ENCODE measurements at places on chromosomes 1 and 21. TPM values are rescaled to one million over a fixed set of nuclear protein-coding genes. Genes with fewer than 3 reads are reported as not detected.

- peak; percentile 1 for DNase-seq
These were observed 779 bp downstream of the THEM5 start for GRCh38 chr1:151852733-151853132.

- no peak for DNase-seq
These were observed 11.6 kb downstream of the ERG start for GRCh38 chr21:38486706-38487105.

GRCh38 chr1:1397839-1398523, 1.2 kb downstream of the CCNL2 start:
- peak; percentile 53 for DNase-seq

DNA sequence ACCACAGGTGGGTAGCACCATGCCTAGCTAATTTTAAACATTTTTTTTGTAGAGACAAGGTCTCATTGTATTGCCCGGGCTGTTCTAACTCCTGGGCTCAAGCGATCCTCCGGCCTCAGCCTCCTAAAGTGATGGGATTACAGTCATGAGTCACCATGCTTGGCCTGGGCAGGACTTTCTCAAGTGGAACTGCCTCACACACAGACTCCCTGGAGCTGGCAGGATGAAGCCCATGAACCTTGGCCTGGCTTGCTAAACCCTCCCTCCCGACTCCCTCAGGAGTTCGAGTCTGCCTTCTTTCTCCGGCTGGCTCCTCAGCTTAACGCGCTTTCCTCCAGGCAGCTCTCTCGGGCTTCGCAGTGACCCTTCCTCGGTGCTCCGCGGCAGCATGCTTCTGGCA, 7.7 kb upstream of the ECE1 start:
- peak; percentile 86 for DNase-seq

GRCh38 chr1:101161619-101162018, 75.2 kb upstream of the S1PR1 start:
- DNase-seq: no peak

- no peak for DNase-seq
These were observed 326.4 kb downstream of the NTNG1 start for GRCh38 chr1:107467286-107467685.

DNA sequence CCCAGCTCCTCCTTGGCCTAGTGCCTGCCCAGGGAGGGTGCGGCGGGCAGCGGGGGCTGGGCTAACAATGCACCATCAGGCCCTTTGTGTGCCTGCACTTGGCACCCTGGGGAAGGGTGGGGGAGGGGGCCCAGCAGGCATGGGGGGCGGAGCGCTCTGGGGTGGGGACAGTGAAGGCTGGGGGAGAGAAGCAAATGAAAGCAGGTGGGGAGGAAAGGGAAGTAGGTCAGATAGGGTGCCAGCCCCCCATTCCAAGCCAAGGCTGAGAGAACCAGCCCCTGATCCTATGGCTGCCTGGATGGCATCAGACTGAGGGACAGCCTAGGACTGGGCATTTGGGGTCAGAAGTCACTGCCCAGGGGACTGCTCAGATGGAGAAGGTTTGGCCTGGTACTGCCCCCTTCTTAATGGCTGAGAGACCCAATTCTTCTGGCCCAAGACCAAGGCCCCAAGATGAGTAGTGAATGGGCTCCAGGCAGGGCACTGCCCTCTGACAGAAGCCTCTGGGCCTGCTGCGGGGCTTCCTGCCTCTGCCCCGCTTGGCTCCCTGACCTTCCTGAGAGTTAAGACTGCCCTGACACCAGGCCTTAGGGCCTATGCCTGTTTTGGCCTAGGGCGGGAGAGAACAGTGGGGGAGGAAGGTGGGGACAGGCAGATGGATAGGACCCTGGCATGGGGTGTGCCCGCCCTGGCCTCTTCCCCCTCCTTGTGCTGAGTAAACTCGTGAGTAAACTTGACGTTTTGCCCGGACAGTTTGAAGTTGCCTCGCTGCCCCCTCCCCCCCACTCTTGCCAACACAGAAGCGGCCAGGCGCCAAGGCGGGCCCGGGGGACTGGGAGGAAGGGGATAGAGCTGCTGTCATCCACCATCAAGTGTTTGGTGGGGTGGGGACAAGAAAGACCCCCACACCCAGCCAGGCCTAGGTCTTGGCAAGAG, 2.7 kb downstream of the ZBTB7B start:
- DNase-seq: peak; percentile 87

- DNase-seq: peak; percentile 40
These were observed 144.4 kb upstream of the ZNF644 start for GRCh38 chr1:91166106-91166712.

- peak; percentile 83 for DNase-seq
These were observed 797 bp downstream of the CC2D1B start for GRCh38 chr1:52365071-52365745.

- no peak for DNase-seq
These were observed 73.5 kb upstream of the PDC start for GRCh38 chr1:186534401-186534800.

DNA sequence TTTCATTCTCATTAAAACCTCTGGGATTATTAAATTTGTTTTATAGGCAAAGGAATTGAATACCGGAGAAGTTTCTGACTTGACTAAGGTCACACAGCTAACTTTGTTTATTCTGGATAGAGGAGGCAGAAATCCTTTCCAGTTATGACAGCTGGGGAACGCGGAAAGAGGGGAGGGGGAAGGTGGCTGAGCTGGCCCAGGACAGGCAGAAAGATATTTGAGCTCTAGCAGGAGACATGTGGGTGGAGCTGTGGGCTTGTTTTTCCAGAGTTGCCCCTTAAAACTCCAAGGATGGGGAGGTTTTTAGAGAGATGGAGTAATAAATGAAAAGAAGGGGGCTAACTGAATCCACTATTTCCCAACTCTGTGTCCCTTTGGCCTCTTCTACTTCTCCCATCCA, 27.8 kb downstream of the FOXD2 start:
- no peak for DNase-seq

DNA sequence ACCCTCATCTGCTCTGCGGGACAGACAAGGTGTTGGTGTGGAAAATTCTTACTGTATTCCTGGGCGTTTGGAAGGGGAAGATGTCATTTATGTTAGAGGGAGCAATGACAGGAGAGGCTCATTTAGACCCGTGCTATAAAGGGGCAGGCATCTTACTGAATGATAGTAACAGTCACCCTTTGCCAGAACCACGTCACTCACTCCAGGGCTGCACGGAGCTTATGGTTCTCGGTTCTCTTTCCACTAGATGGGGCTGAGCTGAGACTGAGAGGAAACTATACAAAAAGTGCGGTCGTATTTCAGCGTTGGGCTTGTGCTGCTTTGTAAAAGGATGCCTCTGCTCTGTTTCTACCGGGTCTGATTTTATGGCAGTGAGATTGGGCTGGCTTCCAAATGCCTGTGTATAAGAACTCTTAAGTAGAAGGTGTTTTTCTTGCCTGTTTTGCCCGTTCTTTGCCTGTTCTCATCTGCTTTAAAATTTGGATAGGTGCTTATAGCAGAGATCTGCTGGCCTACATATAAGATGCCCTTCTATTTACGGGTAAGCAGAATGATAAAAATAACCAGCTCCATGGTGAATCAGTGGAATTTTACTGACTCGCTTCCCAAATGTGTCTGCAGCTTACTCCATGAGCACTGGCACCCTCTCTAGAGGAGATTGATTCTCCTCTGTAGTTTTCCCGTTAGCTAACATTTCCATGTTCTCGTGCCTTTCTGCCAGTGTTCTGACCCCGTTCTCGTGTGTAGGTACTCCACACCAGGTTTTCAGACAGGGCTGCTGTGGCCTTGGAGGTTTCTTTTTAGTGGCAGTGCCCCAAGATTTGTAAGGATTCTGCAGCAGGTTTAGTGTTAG, 55.9 kb downstream of the MRPS6 start:
- peak; percentile 72 for DNase-seq

DNA sequence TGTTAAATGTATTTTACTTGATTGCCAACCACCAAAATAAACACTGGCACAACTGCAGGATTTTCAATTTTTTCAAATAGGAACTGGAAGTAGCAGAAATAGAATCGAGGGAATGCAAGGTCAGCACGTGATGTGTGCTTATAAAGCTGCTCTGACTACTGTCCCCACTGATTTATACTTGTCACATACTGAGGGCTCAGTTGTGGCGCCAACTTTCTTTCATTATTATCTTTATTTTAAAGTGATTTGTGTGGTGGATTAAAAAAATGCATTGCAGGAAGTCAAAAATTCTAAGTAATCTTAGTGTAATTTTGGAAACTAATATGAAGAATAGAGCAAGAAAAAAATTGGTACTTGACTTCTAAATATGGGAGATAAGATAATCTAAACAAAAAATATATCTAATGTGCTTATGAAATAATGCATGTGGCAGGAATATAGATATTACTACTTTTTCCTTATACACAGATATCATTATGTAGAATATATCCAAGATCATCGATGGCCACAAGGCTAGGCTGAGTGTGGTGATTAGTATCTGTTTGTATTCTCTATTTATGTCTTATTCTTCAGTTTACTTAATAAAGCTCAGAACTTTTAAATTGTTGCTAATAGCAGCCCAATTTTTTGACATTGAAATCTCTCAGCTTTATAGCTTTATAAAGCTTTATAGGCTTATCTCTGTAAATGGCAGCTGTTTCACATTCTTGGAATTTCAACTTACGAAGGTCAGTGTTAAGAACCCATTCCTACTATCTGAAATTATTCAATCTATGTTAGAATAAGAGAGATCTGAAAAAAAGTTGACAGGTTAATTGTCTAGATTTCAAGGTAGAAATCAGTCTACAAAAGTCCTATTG, 404.5 kb upstream of the ADAMTS5 start:
- DNase-seq: no peak

GRCh38 chr1:31765516-31765915, 1.4 kb upstream of the ADGRB2 start:
- no peak for DNase-seq

- DNase-seq: no peak
These were observed at the start of gene OR10J1 for GRCh38 chr1:159439422-159439821. TSS of gene OR10J1 (plus strand) at chr1:159439722. CDS start at chr1:159439792, 70 bp downstream.

GRCh38 chr1:216820345-216820744, 97.1 kb upstream of the ESRRG start:
- DNase-seq: no peak

- DNase-seq: peak; percentile 45
These were observed 161.4 kb upstream of the LMO4 start for GRCh38 chr1:87167157-87167789.

- DNase-seq: no peak
These were observed 41.7 kb upstream of the RXRG start for GRCh38 chr1:165486663-165487062.

DNA sequence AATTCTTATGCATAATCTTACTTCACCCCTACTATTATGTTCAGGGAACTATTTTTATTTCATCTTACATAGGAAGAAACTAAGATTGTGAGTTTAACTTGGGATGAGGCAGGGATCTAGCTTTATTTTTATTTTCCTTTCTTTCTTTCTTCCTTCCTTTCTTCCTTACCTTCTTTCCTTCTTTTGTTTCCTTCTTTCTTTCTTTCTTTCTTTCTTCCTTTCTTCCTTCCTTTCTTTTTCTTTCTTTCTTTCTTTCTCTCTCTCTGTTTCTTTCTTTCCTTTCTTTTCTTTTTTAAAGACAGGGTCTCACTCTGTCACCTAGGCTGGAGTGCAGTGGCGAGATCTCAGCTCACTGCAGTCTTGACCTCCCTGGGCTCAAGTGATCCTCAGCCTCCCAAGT, 28.9 kb downstream of the NEK2 start:
- no peak for DNase-seq

GRCh38 chr1:245363461-245364200, 208.8 kb downstream of the KIF26B start:
- no peak for DNase-seq

GRCh38 chr21:39855595-39855994, 11.6 kb upstream of the PCP4 start:
- no peak for DNase-seq

DNA sequence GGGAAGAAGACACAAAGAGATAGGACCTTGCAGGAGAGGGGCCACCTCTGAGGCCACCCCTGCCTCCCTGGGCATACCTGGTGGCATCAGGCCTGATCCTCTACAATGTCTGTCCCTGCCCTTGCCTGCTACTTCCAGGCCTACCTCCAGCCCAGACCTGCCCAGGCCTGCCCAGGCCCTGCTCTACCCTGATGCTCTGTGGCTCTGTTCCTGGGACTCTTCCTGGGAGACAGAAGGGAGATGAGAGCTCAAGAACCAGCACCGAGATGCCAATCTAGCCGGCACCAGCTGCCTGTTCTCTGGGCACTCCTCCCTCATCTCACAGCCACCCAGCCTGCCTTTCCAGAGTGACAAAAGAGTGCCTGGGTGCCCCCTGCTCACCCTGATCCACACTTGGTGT, 2.7 kb downstream of the CELF3 start:
- no peak for DNase-seq

GRCh38 chr1:186030453-186030852, 296.3 kb downstream of the HMCN1 start:
- no peak for DNase-seq

DNA sequence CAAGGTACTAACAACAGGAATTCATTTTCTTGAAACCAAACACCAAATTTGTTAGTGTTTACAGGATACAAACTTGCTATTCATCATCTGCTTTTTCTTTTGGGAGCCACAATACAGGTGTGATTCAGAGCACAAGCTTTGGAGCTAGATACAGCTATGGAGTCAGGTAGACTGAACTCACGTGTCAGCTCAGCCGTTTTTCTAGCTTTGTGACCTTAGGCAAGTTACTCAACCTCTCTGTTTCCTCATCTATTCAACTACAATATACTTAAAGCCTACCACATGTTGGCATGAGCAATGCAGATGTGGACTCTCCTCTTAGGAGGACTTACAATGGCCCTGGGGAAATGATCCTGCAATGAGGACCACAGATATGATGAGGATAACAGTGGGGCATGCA, 6.3 kb downstream of the HTR1D start:
- DNase-seq: no peak

- peak; percentile 68 for DNase-seq
These were observed 2.3 kb upstream of the NFASC start for GRCh38 chr1:204868340-204868700.

DNA sequence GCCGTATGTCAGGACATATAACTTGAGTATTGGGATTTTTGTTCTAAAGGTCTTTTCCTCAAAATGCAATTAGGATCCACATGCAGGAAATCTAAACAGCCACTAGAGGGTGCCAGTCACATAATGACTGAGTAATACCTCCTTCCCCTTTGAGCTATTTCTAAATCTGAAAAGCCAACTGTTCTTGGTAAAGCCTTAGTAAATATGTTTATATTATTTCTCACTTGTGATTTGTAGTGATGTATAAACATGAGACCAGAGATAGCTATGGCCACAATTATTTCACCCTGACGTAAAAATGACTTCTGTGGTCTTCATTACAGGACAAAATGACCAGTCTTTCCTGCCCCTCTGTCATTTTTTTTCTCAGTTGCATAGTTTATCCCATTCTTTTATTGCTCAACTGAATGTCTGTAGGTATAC, 41.0 kb upstream of the DR1 start:
- no peak for DNase-seq

Gene COL24A1
- 6.2 TPM for total RNA-seq

Gene ERRFI1
- 16.9 TPM for total RNA-seq

Gene CD160
- not detected for total RNA-seq

Gene OR2AK2
- not detected for total RNA-seq

Gene RORC
- total RNA-seq: 1.3 TPM

Gene PLA2G2D
- not detected for total RNA-seq

Gene OLFML2B
- 3.0 TPM for total RNA-seq

Gene HENMT1
- total RNA-seq: 3.0 TPM

Gene TMPRSS15
- total RNA-seq: not detected

Gene APH1A
- total RNA-seq: 71.3 TPM

Gene RPS8
- total RNA-seq: 848 TPM

Gene RPE65
- total RNA-seq: not detected
